Body of pancreas (tissue), 4 donors: ENCODE measurements at places on chromosomes 11 and 22. TPM values are rescaled to one million over a fixed set of nuclear protein-coding genes. Genes with fewer than 3 reads are reported as not detected.

GRCh38 chr22:30607939-30608338 lies 965 bp downstream of the TCN2 start:
- DNase-seq = no peak

GRCh38 chr22:19827341-19828034 lies 27.2 kb downstream of the GNB1L start:
- DNase-seq = no peak

DNA sequence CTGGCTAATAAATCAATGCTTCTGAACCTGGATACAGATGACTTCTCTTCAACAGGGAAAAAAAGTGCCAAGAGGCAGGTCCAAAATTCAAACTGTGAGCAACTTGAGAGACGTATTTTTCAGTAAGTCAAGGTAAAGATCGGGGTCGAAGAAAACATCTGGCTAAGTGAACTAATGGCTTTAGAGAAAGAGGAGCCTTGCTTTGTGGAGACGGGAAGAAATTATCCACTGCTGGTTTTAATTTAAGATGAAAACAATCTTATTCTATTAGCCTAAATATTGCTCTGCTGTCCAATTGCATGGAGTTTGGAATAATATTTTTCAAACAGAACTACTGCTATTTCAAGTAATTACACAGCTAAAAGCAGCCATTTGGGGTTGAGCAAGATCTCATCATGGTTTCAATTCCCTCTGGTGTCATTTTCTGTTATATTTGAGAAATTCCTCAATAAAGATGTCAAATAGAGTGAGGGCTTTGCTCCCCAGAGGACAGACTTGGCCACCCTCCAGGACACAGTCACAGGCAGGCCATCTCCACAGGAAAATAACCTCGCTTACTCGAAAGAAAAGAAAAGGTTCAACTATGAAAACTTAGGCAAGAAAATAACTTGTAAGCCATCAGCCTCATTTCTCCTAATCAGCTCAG lies 29.8 kb downstream of the SCUBE1 start:
- DNase-seq = peak; percentile 13

GRCh38 chr11:117834838-117835443 lies 10.4 kb upstream of the FXYD2 start:
- no peak for DNase-seq

DNA sequence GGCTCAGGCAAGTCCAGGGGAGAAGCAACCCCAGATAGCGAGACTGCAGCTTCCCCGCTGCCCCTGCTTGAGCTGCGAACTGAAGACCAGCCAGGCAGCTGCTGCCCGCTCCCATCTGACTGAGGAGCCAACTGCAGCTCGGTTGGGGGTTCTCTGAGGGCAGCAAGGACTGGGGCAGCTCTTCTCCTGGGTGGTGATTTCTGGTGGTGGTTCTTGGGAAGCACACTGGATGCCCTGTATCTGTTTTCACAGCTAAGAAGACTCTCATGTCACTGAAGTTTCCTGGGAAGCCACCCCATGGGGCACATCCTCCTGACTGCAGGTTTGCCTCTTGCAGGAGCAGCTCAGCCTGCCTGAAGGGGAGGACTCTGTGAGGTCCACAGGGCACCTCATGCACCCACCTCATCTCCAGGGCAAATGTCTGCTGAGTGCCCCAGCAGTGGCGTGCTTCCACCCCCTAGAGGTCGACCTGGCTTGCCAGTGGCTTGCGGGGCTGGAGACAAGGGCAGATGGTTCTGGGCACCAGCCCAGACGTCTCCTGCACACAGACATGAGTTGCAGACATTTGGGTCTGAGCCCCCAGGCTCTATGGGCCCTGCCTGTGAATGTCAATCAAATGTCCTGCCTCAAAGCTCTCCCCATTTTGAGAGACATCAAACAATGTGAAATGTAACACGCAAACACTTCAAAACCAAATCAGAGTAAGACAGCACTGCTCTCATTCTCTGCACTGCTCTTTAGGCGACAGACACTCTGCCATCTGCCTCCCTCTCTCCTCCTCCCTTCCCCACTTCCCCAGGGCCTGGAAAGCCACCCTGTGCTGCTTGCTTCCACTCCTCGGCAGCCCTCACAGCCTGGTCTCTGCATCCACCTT lies 800.9 kb downstream of the BRD1 start:
- DNase-seq = no peak

DNA sequence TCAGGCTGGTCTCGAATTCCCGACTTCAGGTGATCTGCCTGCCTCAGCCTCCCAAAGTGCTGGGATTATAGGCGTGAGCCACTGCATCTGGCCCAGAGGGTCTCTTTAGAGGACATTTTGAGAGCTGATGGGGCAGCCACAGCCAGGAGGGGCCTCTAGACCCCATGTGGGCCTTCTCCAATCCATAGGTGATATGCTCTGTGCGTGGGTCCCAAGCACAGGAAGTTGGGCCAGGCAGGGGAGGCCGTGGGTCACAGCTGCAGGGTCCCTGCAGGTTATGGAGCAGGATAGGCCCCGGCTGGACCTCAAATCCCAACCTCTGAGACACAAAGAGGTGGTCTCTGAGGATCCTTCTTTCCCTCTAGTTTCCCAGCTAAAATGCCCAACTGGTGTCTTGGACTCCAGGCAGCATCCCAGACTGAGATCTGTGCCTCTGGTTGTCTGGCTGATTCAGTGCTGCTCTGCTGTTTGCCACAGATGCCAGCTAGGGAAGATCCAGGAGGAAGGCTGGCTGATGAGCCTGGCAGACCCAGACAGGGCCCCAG lies 1.5 kb downstream of the LRRC75B start:
- no peak for DNase-seq

GSTP1 gene
- 359 TPM for total RNA-seq

KDELR3 gene
- 5.6 TPM for total RNA-seq

MMP13 gene
- total RNA-seq = not detected
